ENCODE measurements at places on chromosomes 1 and 21. TPM values are rescaled to one million over a fixed set of nuclear protein-coding genes. Genes with fewer than 3 reads are reported as not detected.

The RGS13 gene
- polyA plus RNA-seq: not detected

The SHISAL2A gene
- not detected for polyA plus RNA-seq

The SDC3 gene
- polyA plus RNA-seq: 20.4 TPM

The TCEANC2 gene
- polyA plus RNA-seq: 5.3 TPM

The TSPAN1 gene
- polyA plus RNA-seq: not detected

The CYYR1 gene
- not detected for polyA plus RNA-seq

The RGS4 gene
- not detected for polyA plus RNA-seq

The IL10RB gene
- 22.1 TPM for polyA plus RNA-seq

The TINAGL1 gene
- polyA plus RNA-seq: 0.04 TPM

The AGMAT gene
- polyA plus RNA-seq: not detected

The LRRC39 gene
- 2.5 TPM for polyA plus RNA-seq

The TRAF5 gene
- polyA plus RNA-seq: 6.7 TPM

The DNAJC28 gene
- 2.5 TPM for polyA plus RNA-seq

The CASQ2 gene
- not detected for polyA plus RNA-seq

The THRAP3 gene
- 76.9 TPM for polyA plus RNA-seq

The CD2 gene
- polyA plus RNA-seq: not detected

The KIF14 gene
- polyA plus RNA-seq: 29.0 TPM

The SLAMF1 gene
- 0.17 TPM for polyA plus RNA-seq

The SPATA17 gene
- polyA plus RNA-seq: not detected

The SPAG17 gene
- 1.5 TPM for polyA plus RNA-seq

The SERPINC1 gene
- 0.50 TPM for polyA plus RNA-seq

The GJA9 gene
- polyA plus RNA-seq: not detected

The ZNF683 gene
- not detected for polyA plus RNA-seq

The GNB1 gene
- 147 TPM for polyA plus RNA-seq

The TMEM200B gene
- polyA plus RNA-seq: 0.09 TPM

The FCRL4 gene
- polyA plus RNA-seq: not detected

The HRNR gene
- polyA plus RNA-seq: not detected

The DCAF8 gene
- 118 TPM for polyA plus RNA-seq

The NEK2 gene
- 66.4 TPM for polyA plus RNA-seq

The A3GALT2 gene
- not detected for polyA plus RNA-seq

The TMEM53 gene
- 5.0 TPM for polyA plus RNA-seq

The KRTAP21-3 gene
- polyA plus RNA-seq: not detected

The GLIS1 gene
- polyA plus RNA-seq: not detected

The PTCH2 gene
- polyA plus RNA-seq: 0.64 TPM

The CDK18 gene
- 0.08 TPM for polyA plus RNA-seq

The FPGT gene
- polyA plus RNA-seq: 12.1 TPM

The TMIGD3 gene
- not detected for polyA plus RNA-seq

The FAM110D gene
- polyA plus RNA-seq: 1.1 TPM

The HAO2 gene
- not detected for polyA plus RNA-seq

All from K562 (cell line).